ENCODE measurements at places on chromosomes 11 and 22. TPM values are rescaled to one million over a fixed set of nuclear protein-coding genes. Genes with fewer than 3 reads are reported as not detected.

- no peaks in the 10 kb centered on the region for H3K27me3 ChIP-seq
- DNase-seq, result no peak
- no peak overlapping the region for H3K27ac ChIP-seq
Observed at GRCh38 chr11:72398058-72398758, 36.1 kb downstream of the CLPB start.

DNA sequence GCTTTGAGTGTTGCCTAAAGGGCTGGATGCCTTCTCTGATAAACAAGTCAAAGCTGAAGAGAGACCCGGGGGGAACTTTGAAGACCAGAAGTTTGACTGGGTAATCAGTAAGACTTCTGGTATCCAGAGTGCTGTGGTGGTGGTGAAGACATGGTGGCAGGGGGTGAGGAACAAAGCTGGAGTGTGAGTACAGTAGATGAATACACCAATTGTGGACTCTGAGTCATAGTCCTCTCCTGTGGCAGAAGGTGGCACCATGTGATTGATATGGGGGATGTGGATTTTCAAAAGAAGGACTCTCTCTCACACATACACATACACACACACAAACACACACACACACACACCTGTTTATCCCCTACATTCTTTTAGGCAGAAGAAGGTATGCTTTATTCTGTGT lies 12.3 kb downstream of the MS4A6A start:
- H3K4me1 ChIP-seq, result no peaks in the 10 kb centered on the region
- H3K27me3 ChIP-seq, result no peaks in the 10 kb centered on the region
- peaks cover 2% of the 10 kb centered on the region for H3K36me3 ChIP-seq

DNA sequence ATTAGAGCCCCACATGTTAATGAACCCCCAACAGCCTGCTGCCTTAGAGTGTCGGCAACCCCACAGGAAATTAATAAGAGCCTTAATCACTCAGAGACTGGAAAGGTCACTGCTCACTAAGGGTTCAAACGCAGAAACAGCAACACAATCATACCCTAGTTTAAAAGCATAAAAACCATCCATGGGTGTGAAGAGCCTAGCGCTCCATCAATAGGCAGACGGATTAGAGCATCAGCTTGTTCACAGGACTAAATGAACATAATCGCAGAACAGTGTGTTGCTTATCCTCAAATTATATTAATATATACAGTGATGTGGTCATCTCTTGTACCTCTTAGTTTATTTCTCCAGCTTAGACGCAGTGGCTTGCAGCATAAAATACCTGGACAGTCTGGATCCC lies 720.7 kb downstream of the OPCML start:
- no peaks in the 10 kb centered on the region for H3K36me3 ChIP-seq
- no peaks in the 10 kb centered on the region for H3K27me3 ChIP-seq
- DNase-seq, result no peak
- H3K4me1 ChIP-seq, result no peaks in the 10 kb centered on the region

Gene SOX6
- 5.1 TPM for polyA plus RNA-seq

GRCh38 chr11:37442576-37442975 lies 844.5 kb upstream of the RAG2 start:
- no peak overlapping the region for H3K4me3 ChIP-seq
- no peaks in the 10 kb centered on the region for H3K4me1 ChIP-seq
- no peaks in the 10 kb centered on the region for H3K27me3 ChIP-seq
- H3K36me3 ChIP-seq, result no peaks in the 10 kb centered on the region
- H3K27ac ChIP-seq, result no peak overlapping the region

Gene RHOD
- 28.6 TPM for polyA plus RNA-seq

GRCh38 chr22:32622004-32622743 lies 147.6 kb downstream of the FBXO7 start:
- no peaks in the 10 kb centered on the region for H3K27me3 ChIP-seq
- H3K27ac ChIP-seq, result peak overlapping the region; percentile 79
- H3K36me3 ChIP-seq, result no peaks in the 10 kb centered on the region
- DNase-seq, result peak; percentile 61
- no peak overlapping the region for H3K4me3 ChIP-seq

- H3K36me3 ChIP-seq, result no peaks in the 10 kb centered on the region
- H3K27me3 ChIP-seq, result no peaks in the 10 kb centered on the region
- H3K4me1 ChIP-seq, result peaks cover 22% of the 10 kb centered on the region
- H3K27ac ChIP-seq, result peak overlapping the region; percentile 26
- DNase-seq, result peak; percentile 89
- peak overlapping the region; percentile 47 for H3K4me3 ChIP-seq
Observed at GRCh38 chr22:42500161-42500835, 19.3 kb downstream of the RRP7A start.

DNA sequence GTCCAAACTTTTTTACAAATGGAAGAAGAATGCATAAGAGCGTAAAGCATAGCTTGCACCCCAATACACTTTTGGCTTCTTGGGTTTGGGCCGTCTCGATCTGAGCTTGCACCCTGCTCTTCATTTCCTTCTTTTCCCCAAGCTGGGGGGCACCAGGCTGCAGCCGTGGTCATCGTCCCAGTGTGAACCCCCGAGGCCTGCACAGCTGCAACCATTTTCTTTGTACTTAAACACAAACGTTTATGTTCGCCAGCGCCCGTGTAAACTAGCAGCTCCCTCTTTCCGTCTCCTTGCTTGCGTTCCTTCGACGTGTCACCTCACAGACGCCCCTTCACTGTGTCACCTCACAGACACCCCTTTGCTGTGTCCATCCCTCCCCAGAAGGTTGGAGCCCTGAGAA lies 10.1 kb downstream of the KRTAP5-5 start:
- H3K27me3 ChIP-seq, result peaks cover 2% of the 10 kb centered on the region
- H3K4me3 ChIP-seq, result no peak overlapping the region
- no peak overlapping the region for H3K27ac ChIP-seq
- no peak for DNase-seq

Data from small intestine (tissue), 16 donors.